ENCODE measurements at places on chromosomes 5 and 9.

GRCh38 chr9:85302938-85303756 lies 438.6 kb downstream of the AGTPBP1 start:
- DNase-seq = no peak

- DNase-seq = no peak
Measured at GRCh38 chr9:118162716-118163115, 458.5 kb downstream of the TLR4 start.

- no peak for DNase-seq
Measured at GRCh38 chr5:128857076-128857677, 108.1 kb upstream of the SLC27A6 start.

GRCh38 chr9:92360083-92360482 lies 34.3 kb downstream of the CENPP start:
- DNase-seq = no peak

DNA sequence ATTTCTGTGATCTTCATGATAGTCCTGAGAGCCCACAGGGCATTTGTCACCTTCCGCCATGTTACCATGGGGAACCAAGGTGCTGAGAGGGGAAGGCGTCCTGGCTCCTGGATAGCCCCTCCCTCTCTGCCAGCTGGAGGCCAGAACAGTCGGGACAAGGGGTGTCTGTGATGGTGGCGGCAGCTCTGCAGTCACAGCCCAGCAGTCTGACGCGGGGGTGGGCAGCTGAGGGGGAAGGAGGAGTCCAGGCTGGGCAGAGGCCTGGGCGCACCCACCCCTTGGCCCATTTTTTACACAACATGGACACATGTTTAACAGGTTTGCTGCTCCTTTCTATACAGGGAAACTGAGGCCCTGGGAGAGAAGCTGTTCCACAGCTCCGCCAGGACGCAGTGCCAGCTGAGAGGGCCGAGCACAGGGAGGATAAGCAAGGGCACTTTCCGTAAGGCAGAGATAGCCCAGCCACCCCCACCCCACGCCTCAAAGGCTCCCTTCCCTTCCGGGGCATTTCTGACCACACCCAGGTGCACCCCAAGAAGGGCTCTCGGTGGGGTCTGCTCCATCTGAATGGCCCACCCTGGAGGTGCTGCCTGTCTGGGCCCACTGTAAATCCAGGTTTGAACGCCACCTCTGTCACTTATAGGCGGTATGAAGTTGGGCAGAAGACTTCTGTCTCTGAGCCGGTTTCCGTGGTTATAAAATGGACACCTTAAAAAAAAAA lies 17.1 kb downstream of the LRRC8A start:
- DNase-seq = no peak

GRCh38 chr5:32055891-32056866 lies 117.9 kb downstream of the GOLPH3 start:
- DNase-seq = no peak

- no peak for DNase-seq
Measured at GRCh38 chr5:158344376-158344775, 485.4 kb upstream of the CLINT1 start.

DNA sequence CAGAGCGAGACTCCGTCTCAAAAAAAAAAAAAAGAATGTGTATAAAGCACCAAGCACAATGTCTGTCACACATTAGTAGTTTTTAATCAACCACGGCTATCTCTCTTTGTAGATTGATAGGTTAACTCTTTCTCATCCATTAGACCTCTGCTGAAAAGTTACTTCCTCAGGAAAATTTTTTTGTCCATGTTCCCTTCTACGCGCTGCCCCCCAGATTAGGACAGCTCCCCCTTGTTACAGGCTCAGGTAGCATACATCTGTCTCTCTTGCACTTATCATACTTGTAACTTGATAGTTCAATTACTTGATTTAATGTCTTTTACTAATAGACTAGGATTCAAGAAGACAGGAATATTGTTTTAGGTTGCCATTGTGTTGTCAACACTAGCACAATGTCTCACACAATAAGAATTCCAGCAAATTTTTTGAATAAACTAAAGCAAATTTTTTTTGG lies 1.5 kb downstream of the SPDL1 start:
- no peak for DNase-seq

DNA sequence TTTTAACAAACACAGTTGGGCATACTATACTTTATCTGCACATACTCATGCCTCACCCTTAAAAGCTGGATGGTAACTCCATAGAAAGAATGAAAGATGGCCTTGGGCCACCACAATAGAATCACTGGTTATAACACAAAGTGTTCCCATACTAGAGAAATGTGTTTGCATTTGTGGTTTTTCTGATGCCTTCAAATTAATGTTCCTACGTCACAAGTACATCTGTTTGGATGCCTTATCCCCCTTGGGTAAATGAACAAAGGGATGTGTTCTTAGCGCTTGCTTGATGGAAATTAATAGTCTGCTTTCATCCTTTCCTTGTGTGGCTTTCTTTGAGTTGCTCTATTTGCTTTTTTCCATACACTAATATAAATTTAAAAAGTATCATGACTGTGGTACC lies 291.1 kb upstream of the PDE4D start:
- no peak for DNase-seq

DNA sequence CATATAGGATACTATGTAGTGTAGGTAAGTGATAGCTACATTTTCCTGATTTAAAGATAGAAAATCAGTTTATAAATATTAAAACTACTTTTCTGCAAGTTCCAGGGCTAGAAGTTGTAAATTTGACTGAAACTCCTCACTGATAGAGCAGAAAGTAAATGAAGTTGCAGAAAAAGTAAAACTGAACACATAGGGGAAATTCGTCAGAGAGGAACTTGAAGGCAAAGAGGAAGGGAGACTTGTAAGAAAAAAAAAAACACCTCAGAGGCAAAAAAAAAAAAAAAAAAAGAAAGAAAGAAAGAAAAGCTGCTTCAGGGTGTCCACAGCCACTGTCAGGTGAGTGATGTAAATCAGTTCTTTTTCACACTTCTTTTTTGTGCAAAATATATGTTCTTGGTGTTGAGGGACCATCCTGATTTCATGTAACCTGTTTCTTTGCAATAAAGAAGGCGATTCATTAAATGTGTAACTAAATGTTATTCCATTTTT lies 336.2 kb upstream of the ZNF462 start:
- DNase-seq = no peak

GRCh38 chr5:154223320-154223719 lies 32.8 kb downstream of the GALNT10 start:
- DNase-seq = no peak

- no peak for DNase-seq
Measured at GRCh38 chr9:114507726-114508125, 2.5 kb upstream of the WHRN start.

GRCh38 chr5:136309932-136310598 lies 55.3 kb downstream of the TRPC7 start:
- no peak for DNase-seq

- peak; percentile 35 for DNase-seq
Measured at GRCh38 chr5:173395257-173395932, 67.2 kb upstream of the STC2 start.

- DNase-seq = no peak
Measured at GRCh38 chr5:169197343-169197742, 103.6 kb downstream of the SLIT3 start.

GRCh38 chr9:75000835-75001234 lies 27.3 kb downstream of the CARNMT1 start:
- DNase-seq = no peak

- DNase-seq = no peak
Measured at GRCh38 chr5:79890119-79890929, 100.7 kb downstream of the MTX3 start.

GRCh38 chr9:120899490-120900068 lies 22.6 kb upstream of the PHF19 start:
- DNase-seq = no peak

GRCh38 chr9:75467142-75467541 lies 378.8 kb downstream of the OSTF1 start:
- no peak for DNase-seq

Measured in iPS-NIHi11 (cell line).